Regular cardiac myocyte (primary cell): ENCODE measurements at places on chromosomes 11 and 22. TPM values are rescaled to one million over a fixed set of nuclear protein-coding genes. Genes with fewer than 3 reads are reported as not detected.

Gene FJX1
- 156 and 193 TPM in 2 replicates for total RNA-seq

Gene NPTXR
- 0.58 and 2.5 TPM in 2 replicates for total RNA-seq

Gene DEFB131B
- total RNA-seq = not detected in 2 replicates

Gene MRPL17
- total RNA-seq = 68.8 and 105 TPM in 2 replicates

Gene FIBIN
- total RNA-seq = 2.3 and 7.0 TPM in 2 replicates

Gene SCGB1A1
- not detected in 2 replicates for total RNA-seq

Gene TTC9C
- 28.4 and 30.4 TPM in 2 replicates for total RNA-seq

Gene KRTAP5-2
- total RNA-seq = not detected in 2 replicates
